ENCODE measurements at places on chromosomes 5 and 9.

DNA sequence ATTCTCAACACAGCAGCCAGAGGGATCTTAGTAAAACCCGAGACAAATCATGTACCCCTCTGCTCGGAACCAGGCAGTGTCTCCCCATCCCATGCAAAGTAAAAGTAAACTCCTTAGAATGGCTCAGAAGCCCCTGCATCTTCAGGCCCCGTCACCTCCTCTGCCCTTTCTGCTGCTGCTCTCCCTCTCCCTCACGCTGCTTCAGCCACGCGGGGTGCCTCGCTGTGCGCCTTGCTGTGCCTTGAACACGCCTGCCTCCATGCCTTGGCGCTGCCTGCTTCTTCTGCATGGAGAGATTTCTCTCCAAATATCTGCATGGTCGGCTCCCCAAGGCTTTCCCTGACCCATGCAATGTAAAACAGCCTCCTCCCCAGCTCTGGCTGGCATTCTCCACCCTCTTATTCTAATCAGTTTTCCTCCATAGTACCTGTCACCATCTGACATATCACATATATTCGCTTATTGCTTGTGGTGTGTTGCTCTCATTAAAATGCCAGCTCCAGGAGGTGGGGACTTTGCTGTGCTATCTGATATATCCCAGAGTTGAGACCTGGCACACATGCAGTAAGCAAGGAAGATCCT is 8.0 kb downstream of the GPRIN1 start:
- no peak for DNase-seq

DNA sequence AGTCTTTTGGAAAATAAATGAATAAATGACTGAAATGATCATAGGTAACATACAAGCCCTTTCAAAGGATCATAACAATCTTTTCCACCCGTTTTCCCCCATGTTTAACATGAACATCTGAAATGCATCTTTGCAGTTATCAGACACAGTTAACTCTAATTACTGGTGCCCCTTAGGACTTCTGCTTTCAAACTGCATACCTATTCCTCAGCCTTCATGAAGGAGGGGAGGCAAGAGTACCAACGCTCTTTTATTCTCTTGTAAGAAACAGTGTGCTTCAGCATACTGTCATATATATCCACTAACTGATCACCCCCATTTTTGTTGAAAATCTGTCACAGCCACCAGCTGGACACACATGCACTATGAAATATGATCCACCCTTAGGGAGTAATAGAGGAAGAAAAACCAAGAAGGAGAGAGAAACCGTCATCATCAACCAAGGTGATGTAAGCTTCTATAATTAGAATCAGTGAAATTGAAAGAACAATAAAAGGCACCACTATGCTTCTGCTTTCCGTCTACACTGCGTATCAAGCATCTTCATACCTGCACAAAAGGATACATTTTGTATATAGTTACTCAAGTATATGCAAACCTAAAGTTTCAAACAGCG is 98.7 kb downstream of the RAPGEF6 start:
- peak; percentile 30 for DNase-seq

GRCh38 chr9:136122425-136123383 is 4.0 kb upstream of the TMEM250 start:
- peak; percentile 61 for DNase-seq

DNA sequence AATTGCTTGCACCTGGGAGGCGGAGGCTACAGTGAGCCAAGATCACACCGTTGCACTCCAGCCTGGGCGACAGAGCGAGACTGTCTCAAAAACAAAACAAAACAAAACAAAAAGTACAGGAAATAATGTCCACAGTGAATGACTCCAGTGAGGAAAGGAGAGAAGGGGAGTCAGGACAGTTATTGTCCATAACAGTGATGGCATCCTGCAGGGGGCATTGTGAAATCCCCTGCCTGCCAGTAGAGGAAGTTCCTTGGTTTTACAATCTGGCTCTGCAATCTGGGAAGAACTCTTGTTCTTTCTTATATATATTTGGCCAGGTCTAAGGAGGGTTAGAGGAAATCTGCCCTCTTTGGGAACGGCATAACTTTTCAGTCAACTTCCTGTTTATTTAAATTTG is 8.2 kb downstream of the SH3GL2 start:
- DNase-seq: no peak

- DNase-seq: no peak
Measured at GRCh38 chr5:54629115-54629514, 111.6 kb downstream of the SNX18 start.

GRCh38 chr9:132381966-132382541 is 24.6 kb downstream of the TTF1 start:
- no peak for DNase-seq
